ENCODE measurements at places on chromosomes 12 and 14. TPM values are rescaled to one million over a fixed set of nuclear protein-coding genes. Genes with fewer than 3 reads are reported as not detected.

The LHX5 gene
- not detected for total RNA-seq

The DIO2 gene
- 1.4 TPM for total RNA-seq

The GALNT16 gene
- 1.0 TPM for total RNA-seq

The NFATC4 gene
- total RNA-seq: 36.1 TPM

The NIN gene
- 24.3 TPM for total RNA-seq

The SLC7A8 gene
- 4.6 TPM for total RNA-seq

The TOMM20L gene
- total RNA-seq: not detected

The OTX2 gene
- total RNA-seq: not detected

The ANO4 gene
- total RNA-seq: 5.8 TPM

The SPTLC2 gene
- total RNA-seq: 26.4 TPM

The TMEM260 gene
- total RNA-seq: 22.6 TPM

The CISTR gene
- not detected for total RNA-seq

The CELA1 gene
- not detected for total RNA-seq

The SPIC gene
- total RNA-seq: not detected

The MYF6 gene
- 0.80 TPM for total RNA-seq

The GRIP1 gene
- not detected for total RNA-seq

The RPGRIP1 gene
- under 0.01 TPM for total RNA-seq

The C14orf39 gene
- 0.78 TPM for total RNA-seq

The GLI1 gene
- 2.7 TPM for total RNA-seq

The ETFBKMT gene
- 1.9 TPM for total RNA-seq

The SOX5 gene
- 12.4 TPM for total RNA-seq

The SYCP3 gene
- total RNA-seq: not detected

The RERGL gene
- total RNA-seq: not detected

The CDH24 gene
- 12.5 TPM for total RNA-seq

The KLRF1 gene
- total RNA-seq: not detected

The PLEKHA5 gene
- 16.9 TPM for total RNA-seq

The PTHLH gene
- total RNA-seq: 2.3 TPM

The TMEM19 gene
- 7.4 TPM for total RNA-seq

The MYBPC1 gene
- not detected for total RNA-seq

The PRR4 gene
- total RNA-seq: 1.3 TPM

The SLC35E3 gene
- total RNA-seq: 1.4 TPM

The OR4E2 gene
- total RNA-seq: not detected

The RITA1 gene
- total RNA-seq: 18.2 TPM

The BIN2 gene
- total RNA-seq: not detected

The CPNE6 gene
- total RNA-seq: not detected

The DUSP16 gene
- 15.4 TPM for total RNA-seq

The ACACB gene
- 3.4 TPM for total RNA-seq

The RNF41 gene
- total RNA-seq: 57.2 TPM

The CCDC38 gene
- not detected for total RNA-seq

The KLHL33 gene
- total RNA-seq: not detected

The MYO1H gene
- total RNA-seq: not detected

The TMED8 gene
- 14.3 TPM for total RNA-seq

The IAPP gene
- not detected for total RNA-seq
